CD4-positive, alpha-beta T cell treated with Interferon gamma for 1 hour (primary cell): ENCODE measurements at places on chromosomes 7 and 10.

DNA sequence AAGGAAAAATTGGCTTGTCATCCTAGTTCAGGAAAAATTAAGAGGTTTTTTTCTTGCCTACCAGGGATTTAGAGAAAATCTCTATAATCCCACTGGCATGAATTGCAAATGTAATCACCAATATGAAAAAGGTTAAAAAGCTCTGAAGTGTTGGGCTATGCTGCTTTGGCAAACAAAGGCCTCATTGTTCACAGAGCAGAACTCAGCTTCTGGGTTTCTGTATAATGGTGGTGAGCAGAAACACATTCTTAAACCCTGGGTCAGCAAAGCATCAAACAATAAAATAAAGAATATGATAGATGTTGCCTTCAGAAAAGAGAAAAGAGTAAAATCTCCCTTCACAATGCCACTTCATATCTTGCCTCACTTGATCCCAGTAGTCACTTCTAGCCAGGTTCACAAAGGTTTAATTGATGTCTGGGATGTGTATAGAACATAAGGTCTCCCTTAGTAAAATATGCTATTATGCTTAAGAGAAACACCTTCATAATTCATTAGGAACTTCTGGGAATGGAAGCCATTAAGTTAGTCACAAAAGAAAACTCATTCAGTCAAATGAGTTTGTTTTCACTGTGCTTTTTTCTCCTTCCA is 1255.5 kb upstream of the PHF14 start:
- no peak for DNase-seq

- DNase-seq: no peak
Observed at GRCh38 chr7:43462836-43463235, 120.1 kb upstream of the STK17A start.

DNA sequence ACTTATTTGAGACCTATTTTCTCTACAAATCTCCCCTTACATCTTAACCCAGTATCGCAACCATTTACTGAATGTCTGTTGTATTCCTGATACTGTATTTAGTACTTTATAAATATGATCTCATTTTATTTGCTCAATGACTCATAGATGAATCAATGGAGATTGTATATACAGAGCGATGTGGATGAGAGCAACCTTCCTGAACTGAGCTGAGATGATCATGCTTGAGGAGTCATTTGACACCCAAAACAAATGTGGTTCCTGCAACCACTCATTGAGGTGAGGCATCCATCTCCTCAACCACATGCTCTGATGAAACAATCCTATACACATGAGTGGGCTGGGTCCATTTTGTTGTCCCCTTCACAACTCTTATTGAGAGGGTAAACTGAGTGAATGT is 250.0 kb downstream of the CDC14C start:
- DNase-seq: no peak

GRCh38 chr7:128827971-128828711 is 2.1 kb upstream of the FLNC start:
- DNase-seq: no peak

DNA sequence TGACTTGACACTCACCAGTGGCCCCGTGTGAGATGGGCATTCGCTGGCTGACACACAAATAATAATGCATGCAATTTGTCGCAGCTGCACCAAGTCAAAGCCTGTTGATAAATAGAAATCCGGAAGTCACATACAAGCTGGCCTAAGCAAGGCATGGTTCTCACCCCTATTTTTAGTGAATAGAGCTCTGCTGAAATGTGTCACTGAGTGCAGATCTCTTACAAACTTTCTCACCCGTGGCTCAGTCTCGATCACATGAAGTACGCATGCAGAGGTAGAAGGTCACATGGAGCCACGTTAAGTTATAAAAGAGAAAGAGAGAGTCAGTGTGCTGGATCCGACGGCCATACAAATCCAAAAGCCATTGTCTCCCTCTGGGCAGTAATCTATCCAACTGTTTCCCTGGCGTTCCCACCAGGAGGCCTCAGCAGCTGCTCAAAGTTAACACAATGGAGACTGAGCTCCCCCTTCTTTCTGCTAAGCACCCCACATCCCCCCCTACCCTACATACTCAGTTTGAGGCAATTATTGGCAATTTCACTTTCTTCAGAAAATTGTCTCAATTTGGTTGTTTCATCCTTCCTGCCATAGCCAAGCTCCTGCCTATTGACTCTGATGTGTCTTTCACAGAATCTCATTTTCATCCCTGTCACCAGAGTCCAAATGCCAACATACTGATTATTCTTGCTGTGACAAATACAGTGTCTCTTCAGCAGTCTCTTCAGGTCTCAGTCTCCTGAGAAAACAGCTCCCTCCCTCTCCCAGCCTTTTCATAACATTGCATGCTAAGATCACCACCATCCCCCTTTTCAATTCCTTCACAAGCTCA is 473.3 kb upstream of the NRP1 start:
- no peak for DNase-seq

DNA sequence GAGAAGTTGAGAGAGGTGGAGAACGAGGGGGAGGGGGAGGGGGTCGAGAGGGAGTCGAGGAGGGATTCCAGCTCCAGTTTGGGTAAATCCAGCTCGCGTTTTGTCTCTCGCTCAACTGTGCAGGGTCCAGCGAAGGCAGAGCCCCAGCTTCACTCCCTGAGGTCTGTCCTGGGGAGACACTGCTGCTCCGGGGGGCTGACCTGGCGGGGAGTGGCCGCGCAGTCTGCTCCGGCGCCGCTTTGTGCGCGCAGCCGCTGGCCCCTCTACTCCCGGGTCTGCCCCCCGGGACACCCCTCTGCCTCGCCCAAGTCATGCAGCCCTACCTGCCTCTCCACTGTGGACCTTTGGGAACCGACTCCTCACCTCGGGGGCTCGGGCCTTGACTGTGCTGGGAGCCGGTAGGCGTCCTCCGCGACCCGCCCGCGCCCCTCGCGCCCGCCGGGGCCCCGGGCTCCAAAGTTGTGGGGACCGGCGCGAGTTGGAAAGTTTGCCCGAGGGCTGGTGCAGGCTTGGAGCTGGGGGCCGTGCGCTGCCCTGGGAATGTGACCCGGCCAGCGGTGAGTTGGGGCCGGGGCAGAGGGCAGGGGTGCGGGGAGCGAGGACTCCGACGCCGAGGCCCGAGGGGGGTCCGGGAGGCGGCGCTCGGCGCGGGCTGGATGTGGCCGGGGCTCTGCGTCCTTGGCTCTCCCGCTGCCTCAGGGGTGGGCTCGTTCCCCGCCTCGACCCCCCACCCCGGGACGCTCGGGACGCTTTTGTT is at the start of gene TET1:
Gene TET1 (plus strand): TSS at position 152 of the 757 bp plus-strand sequence. CDS start 12,002 bp downstream, outside the sequence.
- DNase-seq: no peak

DNA sequence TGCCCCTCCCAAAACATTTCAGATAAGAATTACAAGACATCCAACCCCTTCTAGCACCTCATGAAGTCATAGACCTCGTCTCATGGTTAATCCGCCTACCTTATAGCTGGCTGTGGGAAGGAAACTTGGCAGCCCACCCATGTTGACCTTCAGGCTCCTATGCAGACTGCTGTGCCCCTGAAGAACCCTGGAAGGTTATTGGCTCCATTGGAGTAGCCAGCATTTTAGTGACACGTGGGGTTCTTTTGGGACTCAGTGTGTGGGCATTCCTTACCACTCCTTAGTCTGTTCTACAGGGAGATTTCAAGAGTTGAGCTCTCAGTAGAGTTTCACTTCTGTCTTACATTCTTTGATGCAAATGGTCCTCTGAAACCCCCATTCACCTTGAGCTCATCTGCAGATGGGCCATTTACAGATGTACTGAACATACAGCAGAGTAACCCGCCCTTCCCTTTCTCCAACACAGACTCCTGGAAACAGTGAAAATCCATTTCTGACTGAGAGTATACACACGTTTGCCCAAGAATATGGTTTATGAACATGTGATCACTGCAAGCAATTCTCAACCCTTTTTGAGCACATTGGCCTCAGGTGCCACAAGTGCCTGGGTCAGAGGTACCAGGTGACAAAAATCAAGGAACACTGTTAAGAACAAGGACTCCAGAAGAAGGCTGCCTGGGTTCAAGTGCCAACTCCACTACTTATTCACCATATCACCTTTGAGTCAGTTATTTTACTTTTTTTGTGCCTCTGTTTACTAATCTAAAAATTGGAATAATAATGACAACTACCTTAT is 54.0 kb upstream of the HECW1 start:
- DNase-seq: no peak

- DNase-seq: no peak
Observed at GRCh38 chr7:128021366-128021765, 9.9 kb downstream of the LRRC4 start.

DNA sequence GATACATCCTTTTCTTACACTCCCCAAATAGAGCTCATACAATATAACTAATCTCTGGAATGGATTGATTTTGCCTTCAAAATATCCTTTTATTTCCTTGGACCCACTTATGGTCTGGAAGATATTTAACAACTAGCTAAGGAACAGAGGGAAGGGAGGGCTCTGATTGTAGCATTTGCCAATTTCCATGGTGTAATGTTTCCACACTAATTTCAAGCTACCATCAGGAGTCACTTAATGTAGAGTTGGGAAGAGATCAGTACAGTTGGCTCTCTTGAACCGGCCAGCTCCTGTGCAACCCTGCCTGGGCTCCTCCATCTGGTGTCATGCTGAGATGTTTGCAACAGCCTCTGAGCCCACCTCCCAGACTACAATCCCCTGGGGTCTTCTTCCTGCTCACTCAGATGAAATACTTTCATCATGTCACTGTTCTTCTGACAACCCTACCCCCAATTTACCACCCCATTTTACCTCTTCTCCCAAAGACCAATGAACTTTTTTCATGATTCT is 8.0 kb upstream of the IL6 start:
- no peak for DNase-seq

DNA sequence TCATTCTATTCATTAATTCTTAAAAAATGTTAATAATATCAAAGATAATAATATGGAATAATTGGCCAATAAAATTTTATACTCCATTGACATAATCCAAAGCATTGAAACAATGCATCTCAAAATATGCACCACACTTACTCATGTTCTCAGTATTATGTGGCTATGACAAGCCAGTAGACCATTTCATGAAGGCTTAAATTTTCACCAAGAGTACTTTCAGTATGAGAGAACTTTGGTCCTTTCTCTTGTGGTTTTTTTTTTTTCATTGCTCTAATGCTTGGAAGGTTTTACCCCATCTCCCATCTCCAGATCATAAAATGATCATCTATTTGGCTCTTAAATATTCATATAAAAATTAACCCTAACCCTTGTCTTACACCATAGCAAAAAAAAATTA is 45.5 kb upstream of the TMEM140 start:
- no peak for DNase-seq

- DNase-seq: no peak
Observed at GRCh38 chr10:59587083-59587755, 122.4 kb downstream of the SLC16A9 start.

DNA sequence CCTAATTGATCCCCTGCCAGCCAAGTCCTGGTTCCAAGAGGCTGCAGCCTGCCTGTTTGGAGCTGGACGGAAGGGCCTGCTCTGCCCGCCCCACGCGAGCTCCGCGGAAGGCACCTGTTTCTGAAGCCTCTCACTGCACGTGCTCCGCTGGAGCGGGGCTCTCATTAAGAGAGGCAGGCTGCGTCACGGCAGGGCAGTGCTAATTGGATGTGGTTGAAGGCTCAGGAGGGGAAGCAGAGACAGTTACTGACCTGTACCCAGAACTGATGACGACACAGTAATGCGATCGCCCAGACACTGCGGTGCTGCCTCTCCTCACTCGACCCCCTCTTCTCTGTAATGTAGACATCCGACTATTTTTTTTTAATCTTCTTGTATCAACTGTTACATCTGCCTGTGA is 411.1 kb upstream of the MGMT start:
- DNase-seq: no peak

DNA sequence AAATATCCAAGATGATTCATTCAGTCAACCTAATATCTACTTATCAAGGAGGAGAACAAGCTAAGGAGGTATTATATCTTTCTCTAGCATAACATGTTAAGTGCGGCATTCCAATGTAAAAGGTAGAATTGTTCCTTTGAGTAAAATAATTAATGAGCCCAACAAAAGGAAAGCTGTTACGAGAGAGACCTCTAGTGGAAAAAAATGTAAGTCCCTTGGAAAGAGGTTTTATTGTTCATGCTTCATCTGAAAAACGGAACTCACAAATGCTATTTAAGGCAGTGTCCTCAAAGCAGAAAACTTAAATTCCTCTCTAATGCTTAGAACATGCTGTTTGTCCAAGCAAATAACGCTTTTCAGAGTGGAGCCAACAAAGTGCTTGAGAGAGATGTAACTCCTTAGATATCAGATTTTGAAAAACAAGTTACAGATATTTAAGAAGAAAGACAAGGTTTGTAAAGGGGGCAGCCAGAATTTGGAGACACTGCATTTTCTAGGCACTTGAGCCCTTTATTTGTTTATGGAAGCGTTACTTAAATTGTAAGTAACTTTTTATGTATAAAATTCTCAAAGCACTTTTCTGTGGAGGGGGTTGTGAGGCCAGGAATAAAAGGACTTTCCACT is 119.9 kb downstream of the TFEC start:
- DNase-seq: no peak

GRCh38 chr7:17556247-17556956 is 257.9 kb downstream of the AHR start:
- DNase-seq: no peak

GRCh38 chr7:51121931-51122425 is 194.6 kb downstream of the COBL start:
- no peak for DNase-seq

- DNase-seq: no peak
Observed at GRCh38 chr7:55387062-55387965, 22.2 kb downstream of the LANCL2 start.
